ENCODE measurements at places on chromosomes 5 and 9.

GRCh38 chr5:151448038-151448985 is 909 bp downstream of the SLC36A1 start:
- DNase-seq = no peak

GRCh38 chr5:168916266-168916665 is 337.1 kb upstream of the PANK3 start:
- no peak for DNase-seq

DNA sequence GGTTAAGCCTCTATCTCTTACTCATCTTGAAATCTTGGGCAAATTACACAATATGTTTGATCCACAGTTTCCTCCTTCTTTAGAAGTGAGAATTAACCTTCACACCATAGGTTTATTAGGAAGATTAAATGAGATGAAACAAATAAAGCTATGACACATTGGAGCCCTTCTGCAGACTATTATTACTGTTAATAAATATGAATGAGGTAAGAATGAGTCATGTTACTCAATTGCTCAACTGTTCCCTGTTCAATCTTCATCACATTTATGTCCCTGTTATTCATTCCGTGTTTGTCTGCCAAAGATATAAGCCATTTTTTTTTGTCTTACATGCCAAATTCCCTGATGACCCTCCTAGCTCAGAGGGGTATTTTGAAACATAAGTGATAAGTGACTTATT is 52.1 kb upstream of the PAPPA start:
- no peak for DNase-seq

- no peak for DNase-seq
Observed at GRCh38 chr5:170223906-170224305, 8.9 kb upstream of the C5orf58 start.

DNA sequence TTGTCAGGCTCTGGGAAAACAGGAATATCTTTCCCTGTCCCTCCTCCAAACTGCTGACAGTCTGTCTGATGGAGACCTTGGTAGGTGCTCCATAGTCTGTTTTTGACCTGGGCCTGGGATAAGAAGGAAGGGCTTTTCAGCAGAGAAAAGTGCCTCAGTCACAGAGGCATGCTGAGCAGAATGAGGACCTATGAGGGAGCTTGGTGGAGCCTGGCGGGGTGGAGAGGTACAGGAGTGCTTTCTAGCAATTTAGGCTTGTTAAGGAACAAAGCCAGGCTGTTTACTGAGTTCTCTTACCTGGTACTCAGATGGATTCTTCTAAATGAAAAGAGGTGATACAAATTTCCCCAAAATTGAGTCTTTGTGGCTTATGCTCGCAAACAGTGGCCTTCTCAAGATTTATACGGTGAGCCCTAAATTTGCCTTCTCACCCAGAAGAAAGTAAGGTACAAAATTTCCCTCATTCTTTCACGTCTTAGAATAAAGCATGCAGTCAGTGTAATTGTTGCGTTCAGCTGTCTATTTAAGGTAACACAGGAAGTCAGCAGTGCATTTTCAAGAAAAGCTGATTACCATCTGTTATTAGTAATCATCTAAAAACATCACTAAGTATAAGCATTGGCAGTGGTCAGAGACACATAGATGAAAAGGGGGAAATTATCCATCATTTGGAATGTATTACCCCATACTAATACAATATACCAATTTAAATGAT is 28.6 kb upstream of the IL13 start:
- no peak for DNase-seq

DNA sequence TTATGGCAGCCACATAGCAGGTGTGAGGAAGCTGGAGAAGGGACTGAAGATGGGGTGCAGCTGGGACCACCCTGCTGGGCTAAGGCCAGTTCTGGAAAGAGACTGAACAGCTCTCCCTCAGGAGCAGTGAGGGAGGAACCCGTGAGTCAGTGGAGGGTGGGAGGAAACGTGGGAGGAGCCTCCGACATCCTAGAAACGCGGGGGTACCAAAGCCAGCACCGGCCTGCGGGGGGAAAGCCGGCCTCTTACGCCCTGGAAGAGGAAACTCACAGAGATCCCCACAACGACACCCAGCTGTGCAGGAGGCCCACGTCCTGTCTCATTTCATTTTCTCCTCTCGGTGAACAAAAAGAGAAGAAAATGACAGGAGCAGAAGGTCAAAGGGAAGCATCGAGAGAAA is 185.8 kb upstream of the IRX4 start:
- no peak for DNase-seq

DNA sequence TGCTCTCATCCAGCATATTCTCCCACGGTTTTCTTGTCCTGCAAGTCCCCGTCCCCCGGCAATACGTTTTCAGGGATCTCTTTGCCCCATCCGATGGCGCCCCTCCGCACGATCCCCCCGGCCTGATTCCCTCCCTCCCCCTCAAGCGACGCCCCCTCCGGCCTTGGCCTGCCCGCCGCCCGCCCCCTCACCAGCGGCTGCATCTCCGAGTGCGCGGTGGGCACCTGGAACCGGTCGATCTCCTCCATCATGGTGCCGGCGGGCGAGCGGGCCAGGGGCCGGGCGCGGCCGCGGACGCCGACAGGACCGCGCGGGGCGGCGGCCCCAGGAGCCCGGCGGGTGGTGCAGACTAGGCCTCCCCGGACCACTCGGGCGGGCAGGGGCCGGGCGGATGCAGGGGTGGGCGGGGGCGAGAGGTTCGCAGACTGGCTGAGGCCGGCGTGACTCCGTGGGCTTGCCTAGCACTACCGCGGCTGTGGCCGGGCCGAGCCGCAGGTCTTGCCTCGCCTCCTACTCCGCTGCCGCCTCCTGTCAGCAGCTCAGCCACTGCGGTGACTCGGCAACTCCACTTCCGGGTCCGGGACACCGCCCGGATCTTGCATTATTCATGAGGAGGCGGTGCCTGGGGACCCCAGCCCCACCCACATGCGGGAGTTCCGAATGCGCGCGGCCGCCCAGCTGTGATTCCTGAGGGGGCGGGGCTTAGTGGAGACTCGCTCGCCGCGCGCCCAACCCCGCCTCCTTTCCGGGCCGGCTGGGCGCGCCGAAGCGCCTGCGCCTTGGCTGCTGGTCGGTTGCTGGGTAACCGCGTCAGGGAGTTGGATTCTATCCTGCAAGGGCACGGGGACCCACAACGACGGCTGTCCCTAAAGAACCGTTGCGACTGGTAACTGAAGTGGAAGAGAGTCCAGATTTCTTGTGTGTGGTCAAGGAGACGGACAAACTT is at the start of the genes DNAI1 and FAM219A:
Gene DNAI1 (plus strand): TSS at position 793 of the 946 bp plus-strand sequence. CDS start 201 bp downstream, outside the sequence.
Gene FAM219A (minus strand): TSS at position 558 of the 946 bp plus-strand sequence. CDS start 307 bp downstream, at position 251.
- peak; percentile 93 for DNase-seq
